NK-92 treated with Interleukin-12 subunit alpha and Interleukin-12 subunit beta, amount 100 ng/mL, for 24 hours (cell line): ENCODE measurements at places on chromosomes 11 and 22.
A peak's percentile ranks its signal among the peaks of the same experiment; 100 is the strongest.

GRCh38 chr22:43726964-43727543 is 85.1 kb downstream of the EFCAB6 start:
- DNase-seq = no peak

DNA sequence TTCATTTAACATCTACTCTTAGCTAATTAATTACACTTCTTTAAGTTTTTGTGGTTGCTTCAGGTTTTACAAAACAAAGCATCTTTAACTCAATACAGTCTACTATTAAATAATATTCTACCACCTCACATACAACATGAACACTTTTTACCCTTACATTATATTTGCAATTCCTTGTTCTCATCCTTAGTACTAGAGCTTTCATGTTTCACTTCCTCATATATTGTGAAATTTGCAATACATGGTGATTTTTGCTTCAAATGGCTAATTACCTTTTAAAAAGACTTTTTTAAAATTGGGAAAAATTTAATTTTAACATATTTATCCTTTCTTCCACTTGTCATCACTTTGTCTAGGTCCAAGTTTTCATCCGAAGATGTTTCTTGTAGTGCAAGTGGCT is 37.5 kb downstream of the RSF1 start:
- no peak for DNase-seq

DNA sequence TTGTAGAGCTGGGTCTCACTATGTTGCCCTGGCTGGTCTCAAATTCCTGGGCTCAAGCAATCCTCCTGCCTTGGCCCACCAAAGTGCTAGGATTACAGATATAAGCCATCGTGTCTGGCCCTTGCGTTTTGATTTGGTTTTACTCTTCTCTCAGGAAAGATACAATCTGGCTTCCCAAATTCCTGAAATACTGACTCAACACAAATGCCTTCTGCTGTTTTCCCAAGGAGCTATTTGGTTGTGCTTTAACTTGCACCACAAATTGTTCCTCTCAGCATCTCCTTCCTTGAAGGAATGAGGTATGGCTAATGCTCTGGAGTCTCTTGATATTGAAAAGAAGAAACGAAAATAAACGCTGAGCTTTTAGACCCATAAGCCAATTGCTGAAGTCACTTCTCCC is 110.0 kb upstream of the PAX6 start:
- DNase-seq = no peak

DNA sequence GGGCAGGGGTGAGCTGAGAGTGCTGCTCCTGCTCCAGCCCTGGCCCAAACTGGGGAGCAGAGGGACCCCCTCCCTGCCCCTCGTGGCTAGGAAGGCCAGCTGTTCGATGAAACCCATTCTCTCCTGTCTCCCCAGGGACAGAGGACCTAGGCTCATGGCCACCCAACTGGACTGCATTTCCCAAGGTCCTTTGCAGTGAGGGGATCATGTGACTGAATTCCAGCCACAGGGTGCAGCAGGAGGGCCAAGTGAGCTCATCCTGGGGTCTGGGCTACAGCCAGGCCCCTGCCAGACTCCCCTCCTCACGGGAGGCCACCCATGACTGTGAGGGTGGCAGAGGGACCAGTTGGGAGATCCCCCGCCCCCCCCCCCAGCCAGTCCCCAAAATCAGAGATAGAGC is 777.6 kb downstream of the TBC1D22A start:
- no peak for DNase-seq

DNA sequence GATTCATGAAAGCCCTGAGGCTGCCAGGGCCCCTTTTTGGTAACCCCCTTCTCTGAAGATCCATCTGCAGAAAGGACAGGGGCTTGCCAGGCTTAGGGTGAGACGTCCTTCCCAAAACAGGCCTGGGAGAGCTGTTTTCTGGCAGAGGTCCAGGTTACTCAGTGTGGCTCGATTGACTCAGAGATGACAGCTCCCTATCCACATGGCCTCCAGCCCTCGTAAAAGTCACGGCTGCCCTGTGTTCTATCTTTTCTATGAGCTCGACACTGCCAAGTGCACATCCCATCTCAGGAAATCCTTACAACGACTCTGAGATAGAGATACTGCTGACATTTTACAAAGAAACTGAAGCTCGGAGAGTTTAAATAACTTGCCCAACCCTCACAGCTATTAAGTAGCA is 20.4 kb downstream of the ADAMTS8 start:
- DNase-seq = no peak

DNA sequence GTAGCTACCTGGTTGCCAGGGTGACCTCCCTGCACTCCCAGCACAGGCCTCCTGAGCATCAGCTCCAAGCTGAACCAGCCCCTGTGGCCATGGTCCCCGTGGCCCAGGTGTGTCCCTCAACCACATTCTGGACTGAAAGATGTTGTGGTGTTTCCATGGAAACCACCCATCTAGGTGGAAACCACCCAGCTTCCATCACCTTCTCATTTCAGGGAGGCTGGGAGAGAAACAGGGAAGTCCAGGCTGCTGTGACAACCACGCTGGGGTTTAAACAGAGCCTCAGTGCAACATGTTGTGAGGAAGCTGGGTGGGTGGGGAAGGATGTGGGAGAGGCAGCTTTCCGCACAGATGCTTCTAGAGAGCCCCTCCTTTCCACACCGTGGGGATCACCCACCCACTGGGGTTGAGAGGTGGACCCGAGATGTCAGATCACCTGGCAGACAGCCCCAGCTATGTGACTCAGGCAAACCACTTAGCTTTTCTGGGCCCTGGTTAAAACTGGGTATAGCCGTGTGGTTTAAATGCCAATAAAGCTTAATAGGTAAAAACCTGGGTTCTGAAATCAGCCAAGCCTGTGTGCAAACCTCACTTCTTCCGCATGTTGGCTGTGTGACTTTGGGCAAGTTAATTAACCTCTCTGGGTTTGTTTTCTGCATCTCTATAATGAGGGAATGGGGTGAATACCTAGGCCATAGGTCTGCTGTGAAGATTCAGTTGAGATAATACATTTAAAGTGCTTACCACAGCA is 46.4 kb downstream of the CD82 start:
- DNase-seq = peak; percentile 50

DNA sequence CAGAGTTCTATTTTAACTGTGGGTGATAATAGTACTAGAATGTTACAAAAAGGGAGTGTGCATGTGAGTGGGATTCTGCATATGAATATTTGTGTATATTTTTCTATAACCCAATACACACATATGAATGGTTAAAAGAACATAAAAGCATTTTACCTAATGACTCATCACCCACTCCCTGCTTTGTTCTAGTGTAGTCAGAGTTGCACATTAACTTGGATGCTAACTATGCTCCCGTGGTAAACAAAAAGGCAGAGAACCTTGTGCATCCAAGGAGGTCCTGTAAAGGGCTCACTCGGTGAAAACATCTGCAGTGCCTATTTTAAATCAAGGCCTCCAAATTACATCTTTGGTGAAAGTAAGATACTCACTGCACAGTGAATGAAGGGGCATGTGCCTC is 1289.4 kb downstream of the LRRC4C start:
- DNase-seq = no peak

- no peak for DNase-seq
These were observed 114.9 kb upstream of the TMEM45B start for GRCh38 chr11:129700701-129701100.

GRCh38 chr11:128505449-128506065 is 81.8 kb downstream of the ETS1 start:
- DNase-seq = no peak

GRCh38 chr11:112320668-112321067 is 60.0 kb upstream of the PLET1 start:
- no peak for DNase-seq

- peak; percentile 52 for DNase-seq
These were observed 7.5 kb upstream of the WEE1 start for GRCh38 chr11:9565822-9566560.

DNA sequence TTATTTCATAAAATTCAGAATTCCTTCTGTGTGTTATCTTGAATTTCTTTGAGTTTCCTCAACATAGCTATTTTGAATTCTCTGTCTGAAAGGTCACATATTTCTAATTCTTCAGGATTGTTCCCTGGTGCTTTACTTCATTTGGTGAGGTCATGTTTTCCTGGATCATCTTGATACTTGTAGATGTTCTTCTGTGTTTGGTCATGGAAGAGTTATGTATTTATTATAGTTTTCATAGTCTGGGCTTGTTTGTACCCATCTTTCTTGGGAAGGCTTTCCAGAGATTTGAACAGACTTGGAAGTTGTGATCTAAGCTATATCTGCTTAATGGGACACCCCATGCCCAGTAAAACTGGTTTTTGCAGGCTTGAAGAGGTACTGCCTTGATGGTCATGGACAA is 149.6 kb downstream of the METTL15 start:
- no peak for DNase-seq

- no peak for DNase-seq
These were observed 68.5 kb downstream of the SBF2 start for GRCh38 chr11:10225553-10225952.

DNA sequence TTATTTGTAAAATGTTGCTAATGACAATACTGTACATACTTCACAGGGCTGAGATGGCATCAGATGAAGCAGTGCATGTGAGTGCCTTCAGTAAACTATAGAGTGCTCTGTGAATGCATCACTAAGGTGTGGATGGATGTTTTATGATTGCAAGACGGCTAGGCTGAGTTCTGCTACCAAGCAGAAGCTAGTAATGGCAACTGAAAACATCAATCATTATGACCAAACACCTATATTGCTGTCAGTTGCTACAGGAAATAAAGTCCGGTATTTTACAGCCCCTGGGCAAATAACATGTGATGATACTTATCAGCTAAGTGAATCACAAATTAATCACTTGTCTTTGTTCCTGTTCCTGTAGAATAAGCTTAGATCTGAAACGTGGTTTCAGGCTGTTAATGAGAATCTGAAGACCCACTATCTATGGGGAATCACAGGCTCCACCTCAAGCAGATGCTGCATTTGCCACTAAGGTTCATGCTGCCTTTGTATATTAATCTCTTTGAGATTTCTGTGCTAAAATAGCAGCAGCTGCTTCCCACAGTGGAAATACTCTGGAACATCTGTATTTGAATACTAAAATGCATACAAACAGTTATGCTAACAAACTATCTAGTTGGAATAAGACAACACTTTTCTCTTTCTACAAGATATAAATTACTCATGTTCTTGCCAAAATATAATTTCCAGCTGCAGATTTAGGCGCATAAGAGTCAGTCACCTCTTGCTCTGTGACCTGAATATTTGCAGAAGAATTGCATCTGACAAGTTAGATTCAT is 254.0 kb upstream of the PITPNB start:
- DNase-seq = no peak

DNA sequence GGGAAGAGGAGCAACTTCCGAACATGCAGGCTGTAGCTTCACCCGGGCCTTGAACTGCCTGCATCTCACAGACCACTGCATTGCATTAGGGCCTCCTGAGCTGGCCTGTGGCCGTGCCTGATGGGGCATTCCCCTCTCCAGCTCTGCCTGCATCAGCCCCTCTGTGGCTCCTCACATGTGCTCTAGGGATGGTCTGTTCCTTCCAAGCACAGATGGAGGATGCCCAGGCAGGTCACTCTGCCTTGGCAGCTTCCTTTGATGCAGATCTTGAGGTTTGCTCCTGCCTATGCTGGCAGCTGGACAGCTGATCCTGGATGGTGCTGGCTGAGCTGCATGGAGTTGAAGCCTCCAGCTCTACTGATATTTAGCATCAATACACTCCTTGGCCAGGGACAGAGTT is 28.5 kb downstream of the AMPD3 start:
- DNase-seq = no peak

DNA sequence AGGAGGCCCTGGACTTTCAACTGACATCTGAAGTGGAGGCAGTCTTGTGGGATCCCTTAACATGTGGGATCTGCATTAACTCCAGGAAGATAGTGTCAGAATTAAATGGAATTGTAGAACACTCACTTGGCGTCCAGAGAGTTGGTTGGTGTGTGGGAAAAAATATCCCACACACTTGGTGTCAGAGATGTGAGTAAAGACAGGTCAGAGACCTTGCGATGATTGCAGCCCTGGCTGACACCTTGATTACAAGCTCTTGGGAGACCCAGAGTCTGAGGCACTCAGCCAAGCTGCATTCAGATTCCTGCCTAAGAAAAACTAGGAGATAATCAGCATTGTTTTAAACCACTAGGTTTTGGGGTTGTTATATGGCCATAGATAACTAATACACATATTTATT is 7.2 kb upstream of the TPCN2 start:
- DNase-seq = no peak

- DNase-seq = no peak
These were observed 13.0 kb upstream of the GLYATL1 start for GRCh38 chr11:58926251-58926650.

DNA sequence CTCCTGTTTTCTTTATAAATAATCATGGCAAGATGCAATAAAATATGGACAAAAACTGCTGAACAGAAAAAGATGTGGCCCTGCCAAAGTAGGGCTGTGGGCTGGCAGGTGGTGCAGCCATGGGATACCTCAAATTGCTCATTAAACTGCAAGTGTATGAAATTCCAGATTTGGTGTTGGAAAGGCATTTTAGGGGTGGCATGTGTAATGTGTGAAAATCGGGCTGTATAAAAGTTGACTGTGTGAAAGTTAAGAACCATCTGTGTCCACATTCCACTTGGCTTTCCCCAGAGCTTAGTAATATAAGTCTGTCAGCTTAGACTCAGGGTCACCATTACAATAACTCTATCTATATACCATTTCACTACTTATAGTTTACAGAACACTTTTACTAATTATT is 34.8 kb upstream of the FZD4 start:
- DNase-seq = no peak

GRCh38 chr11:60970369-60970774 is 1.1 kb upstream of the CD6 start:
- DNase-seq = no peak

DNA sequence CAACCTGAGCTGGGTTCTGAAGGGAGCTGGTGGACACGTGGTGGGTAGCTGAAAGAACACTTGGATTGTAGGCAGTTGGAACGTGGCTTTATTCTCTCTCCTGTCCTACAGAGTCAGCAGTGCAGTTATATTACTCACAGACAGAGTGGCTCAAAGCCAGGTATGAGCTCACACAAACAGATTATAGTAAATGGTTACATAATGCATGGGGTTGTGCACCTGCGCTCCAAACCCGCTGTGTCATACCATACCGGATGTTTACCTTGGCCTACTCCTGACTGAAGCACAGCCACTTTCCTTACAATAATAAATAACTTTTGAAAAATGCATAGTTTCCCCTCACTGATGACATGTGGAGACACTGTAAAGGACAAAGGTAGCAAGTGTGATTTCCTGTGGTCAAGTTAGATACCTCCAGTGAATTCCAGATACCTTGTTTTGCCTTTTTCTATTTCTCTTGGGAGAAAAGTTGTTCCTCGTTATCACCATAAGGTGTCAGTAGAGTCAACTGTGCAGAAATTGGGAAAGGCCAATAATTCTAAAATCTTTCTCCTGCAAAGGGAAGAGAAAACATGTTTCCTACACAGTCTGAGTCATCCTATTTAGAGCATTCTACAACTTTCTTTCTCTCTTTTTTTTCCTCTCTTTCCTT is 13.5 kb downstream of the MS4A6A start:
- DNase-seq = no peak
